ENCODE measurements at places on chromosomes 6 and 20. TPM values are rescaled to one million over a fixed set of nuclear protein-coding genes. Genes with fewer than 3 reads are reported as not detected.

DNA sequence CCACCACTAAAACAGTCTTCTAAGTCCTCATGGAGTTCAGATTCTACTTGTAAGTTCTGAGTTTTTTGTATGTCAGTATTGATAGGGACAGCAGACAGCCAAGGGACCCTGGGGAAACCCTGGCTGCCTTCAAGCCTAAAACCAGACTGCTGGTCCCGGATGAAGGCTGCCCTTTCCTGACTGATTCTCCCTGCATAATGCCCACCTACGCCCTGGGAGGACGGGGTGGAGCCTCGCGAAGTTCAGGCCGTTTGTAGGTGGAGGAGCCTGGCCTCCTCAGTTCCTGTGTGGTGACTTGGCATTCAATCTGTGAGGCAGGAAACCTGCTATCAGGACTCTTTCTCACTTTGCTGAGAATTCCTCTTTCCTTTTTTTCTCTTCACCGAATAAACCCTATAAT is 120.3 kb upstream of the LGSN start:
- no peaks in the 10 kb centered on the region for H3K27me3 ChIP-seq
- no peaks in the 10 kb centered on the region for H3K36me3 ChIP-seq

- H3K27me3 ChIP-seq: no peaks in the 10 kb centered on the region
- no peaks in the 10 kb centered on the region for H3K36me3 ChIP-seq
- peak overlapping the region; percentile 66 for H3K27ac ChIP-seq
- DNase-seq: no peak
- no peak overlapping the region for H3K4me3 ChIP-seq
- peaks cover 36% of the 10 kb centered on the region for H3K4me1 ChIP-seq
Observed at GRCh38 chr6:6750594-6751265, 162.2 kb downstream of the LY86 start.

- H3K27me3 ChIP-seq: no peaks in the 10 kb centered on the region
- no peak overlapping the region for H3K4me3 ChIP-seq
- no peaks in the 10 kb centered on the region for H3K4me1 ChIP-seq
- no peak for DNase-seq
- H3K27ac ChIP-seq: no peak overlapping the region
Observed at GRCh38 chr20:7571101-7571500, 369.2 kb downstream of the HAO1 start.

DNA sequence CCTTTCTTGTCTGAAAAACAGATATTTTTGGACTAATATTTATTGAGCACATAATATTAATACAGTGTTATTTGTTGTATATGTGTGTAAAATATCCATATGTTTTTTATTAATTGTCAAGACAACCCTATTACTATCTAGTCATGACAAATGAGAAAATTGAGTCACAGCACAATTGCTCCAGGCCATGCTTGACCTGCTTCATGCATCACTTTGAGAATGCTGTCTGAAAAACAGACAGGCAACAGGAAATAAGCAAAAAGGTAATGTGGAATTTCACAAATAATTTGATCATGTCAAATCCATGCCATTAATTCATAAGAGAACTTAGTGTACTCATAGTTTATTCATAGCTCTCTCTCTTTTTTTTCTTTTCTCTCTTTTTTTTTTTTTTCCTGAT is 246.5 kb downstream of the RIMS1 start:
- no peaks in the 10 kb centered on the region for H3K27me3 ChIP-seq
- H3K36me3 ChIP-seq: no peaks in the 10 kb centered on the region
- DNase-seq: no peak
- H3K27ac ChIP-seq: no peak overlapping the region
- H3K4me3 ChIP-seq: no peak overlapping the region
- no peaks in the 10 kb centered on the region for H3K4me1 ChIP-seq

DNA sequence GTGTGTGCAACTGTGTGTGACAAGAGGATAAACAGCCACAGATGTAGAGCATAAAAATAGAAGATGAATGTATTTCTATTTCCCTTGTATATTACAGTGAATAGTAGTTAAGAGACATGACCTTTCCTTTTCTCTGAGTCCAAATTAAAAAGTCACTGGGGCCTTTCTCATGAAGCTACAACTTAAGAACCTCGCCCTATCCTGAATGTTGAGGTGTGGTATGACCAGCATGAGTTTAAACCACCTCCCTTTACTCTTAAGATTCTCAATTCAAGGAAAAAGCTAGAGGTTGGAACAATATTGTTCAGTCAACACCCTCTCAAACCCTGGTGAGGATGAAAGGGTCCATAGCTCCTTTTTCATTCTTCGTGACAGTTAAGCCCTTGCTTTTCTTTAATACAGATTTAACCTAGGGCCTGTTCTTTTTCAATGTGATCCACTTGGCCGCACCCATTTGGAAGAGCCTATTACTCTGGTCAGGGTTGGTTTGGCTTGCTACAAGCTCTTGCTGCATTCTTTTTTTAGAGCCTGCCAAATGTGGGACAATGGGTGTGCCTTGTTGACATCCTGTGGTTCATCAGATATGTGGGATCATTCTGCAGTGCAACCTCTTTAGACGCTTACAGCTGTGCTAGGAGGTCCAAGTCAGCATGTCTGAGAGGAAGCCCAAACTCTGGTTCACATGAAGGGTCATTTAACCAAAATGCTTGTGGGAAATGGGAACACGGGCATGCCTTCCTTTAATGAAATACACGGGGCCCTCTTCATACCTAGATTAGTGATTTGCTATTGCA is 290.0 kb downstream of the HAO1 start:
- H3K4me1 ChIP-seq: no peaks in the 10 kb centered on the region
- H3K27me3 ChIP-seq: no peaks in the 10 kb centered on the region
- DNase-seq: peak; percentile 27
- no peaks in the 10 kb centered on the region for H3K36me3 ChIP-seq
- no peak overlapping the region for H3K27ac ChIP-seq

DNA sequence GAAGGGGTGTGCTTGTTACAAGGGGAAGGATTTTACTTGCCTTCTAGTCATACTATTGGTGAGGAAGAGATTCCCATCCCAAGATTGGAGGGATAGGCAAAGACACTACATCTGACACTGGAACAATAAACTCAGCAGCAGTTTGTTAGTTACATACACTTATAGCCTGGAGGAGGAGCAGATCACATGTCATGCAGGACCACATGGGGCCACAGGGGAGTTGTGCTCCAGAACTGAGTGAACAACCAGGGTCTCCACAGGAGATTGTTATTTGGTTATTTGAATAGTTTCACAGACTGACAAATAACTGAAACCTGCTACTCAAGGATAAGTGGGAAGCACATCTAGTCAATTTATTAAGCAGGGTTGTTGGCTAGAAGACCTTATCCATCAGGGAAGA is 559.4 kb upstream of the MANEA start:
- no peaks in the 10 kb centered on the region for H3K27me3 ChIP-seq
- no peak for DNase-seq
- no peaks in the 10 kb centered on the region for H3K36me3 ChIP-seq
- no peak overlapping the region for H3K4me3 ChIP-seq
- H3K4me1 ChIP-seq: no peaks in the 10 kb centered on the region

DNA sequence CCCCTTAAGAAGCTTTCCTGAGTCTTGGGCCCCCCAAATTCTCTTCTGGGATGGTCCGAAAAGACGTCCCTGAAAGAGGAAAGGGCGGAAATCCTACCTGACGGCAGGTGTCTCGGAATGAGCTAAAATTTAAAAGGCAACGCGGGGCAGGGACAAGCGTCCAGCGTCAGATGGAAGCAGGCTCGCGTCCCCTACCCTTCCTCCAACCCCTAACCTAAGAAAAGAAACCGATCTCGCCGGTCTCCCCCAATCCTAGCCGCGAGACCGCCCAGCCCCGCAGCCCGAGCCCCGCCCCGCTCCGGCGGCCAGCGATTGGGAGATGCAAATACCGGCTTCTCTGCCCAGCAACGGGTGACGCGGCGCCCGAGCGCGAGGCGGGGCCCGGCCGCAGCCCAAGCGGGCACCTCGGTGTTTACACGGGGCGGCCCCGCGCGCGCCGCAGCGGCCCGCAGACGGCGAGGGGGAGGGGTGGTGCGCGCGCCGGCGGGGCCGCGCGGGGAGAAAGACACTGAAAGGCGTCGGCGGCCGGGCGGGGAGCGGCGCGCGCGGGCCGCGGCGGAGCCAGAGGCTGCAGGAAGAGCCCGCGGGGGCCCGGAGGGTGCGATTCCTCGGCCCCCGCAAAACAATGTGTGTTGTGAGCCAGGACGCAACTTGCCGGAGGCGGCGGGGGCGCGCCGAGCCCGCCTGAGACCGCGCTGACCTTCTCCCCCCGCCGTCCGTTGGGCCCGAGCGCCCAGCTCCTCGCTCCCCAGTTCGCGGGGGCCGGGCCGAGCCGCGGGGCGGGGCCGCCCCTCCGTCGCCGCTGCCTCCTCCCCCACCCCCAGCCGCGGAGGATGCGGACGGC is at the start of gene SOX12:
TSS of gene SOX12 (plus strand) at position 508 of the 844 bp plus-strand sequence. CDS start 373 bp downstream, outside the sequence.
- H3K36me3 ChIP-seq: no peaks in the 10 kb centered on the region
- no peaks in the 10 kb centered on the region for H3K27me3 ChIP-seq
- peak within 1 kb of the TSS; percentile 70 for H3K4me3 ChIP-seq
- H3K4me1 ChIP-seq: peaks cover 11% of the 10 kb centered on the region
- DNase-seq: peak; percentile 99
- peak within 1 kb of the TSS; percentile 91 for H3K27ac ChIP-seq

DNA sequence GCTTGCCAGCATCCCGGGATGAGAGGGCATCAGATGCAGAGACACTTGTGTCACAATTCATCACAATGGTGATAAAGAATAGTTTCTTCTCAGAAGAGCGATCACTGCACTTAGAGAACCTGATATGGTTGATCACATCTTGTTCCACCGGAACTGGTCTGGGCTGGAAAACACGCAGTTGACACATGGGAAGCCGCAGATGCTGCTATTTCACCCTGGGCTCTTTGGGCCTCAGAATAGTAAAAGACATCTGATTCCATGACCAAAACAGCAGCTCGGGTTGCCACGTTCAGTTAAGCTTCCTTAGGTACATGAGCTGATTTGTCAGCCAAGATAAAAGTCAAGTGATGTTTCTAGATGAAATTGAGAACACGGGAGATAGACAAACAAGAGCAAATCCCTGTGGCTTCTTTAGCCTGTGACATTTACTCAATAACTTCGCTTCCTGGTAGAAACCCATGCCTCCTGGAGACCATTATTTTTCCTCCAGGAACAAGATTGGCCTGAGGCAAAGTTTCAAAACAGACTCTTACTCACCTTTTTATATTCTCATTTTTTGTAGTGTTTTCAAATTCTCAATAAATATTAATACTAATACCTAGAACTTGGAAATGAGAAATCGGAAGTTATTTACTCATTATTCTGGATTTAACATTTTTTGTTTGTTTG is 59.4 kb downstream of the TRMT6 start:
- no peak for DNase-seq
- no peak overlapping the region for H3K4me3 ChIP-seq
- H3K27ac ChIP-seq: no peak overlapping the region
- no peaks in the 10 kb centered on the region for H3K27me3 ChIP-seq
- H3K4me1 ChIP-seq: no peaks in the 10 kb centered on the region

DNA sequence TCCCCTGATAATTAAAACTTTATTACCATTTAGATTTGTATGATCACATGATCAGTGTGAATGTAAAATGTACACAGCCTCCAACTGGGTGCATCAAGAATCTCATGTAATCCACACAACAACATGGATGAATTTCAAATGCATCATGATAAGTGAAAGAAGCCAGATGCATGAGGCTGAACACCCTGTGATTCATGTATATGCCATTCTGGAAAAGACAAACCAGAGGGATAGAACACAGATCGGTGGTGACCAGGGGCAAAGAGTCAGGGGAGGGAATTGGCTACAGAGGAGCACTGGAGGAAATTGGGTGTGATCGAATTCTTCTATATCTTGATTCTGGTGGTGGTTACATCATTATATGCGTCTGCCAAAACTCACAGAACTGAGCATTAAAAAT is 170.7 kb upstream of the SLC24A3 start:
- H3K4me1 ChIP-seq: no peaks in the 10 kb centered on the region
- DNase-seq: no peak
- no peaks in the 10 kb centered on the region for H3K36me3 ChIP-seq
- no peak overlapping the region for H3K4me3 ChIP-seq
- H3K27ac ChIP-seq: no peak overlapping the region

The SASH1 gene
- total RNA-seq: 235 TPM

GRCh38 chr6:47512872-47513271 is 35.3 kb downstream of the CD2AP start:
- no peaks in the 10 kb centered on the region for H3K36me3 ChIP-seq
- no peak overlapping the region for H3K4me3 ChIP-seq
- no peak overlapping the region for H3K27ac ChIP-seq
- H3K4me1 ChIP-seq: no peaks in the 10 kb centered on the region
- DNase-seq: no peak

The ABHD16B gene
- total RNA-seq: not detected
